Retina (tissue), 1 donor: ENCODE measurements at places on chromosomes 2 and 18.
A peak's percentile ranks its signal among the peaks of the same experiment; 100 is the strongest.

- DNase-seq, result no peak
These were observed 42.3 kb upstream of the GPC1 start for GRCh38 chr2:240392948-240393830.

DNA sequence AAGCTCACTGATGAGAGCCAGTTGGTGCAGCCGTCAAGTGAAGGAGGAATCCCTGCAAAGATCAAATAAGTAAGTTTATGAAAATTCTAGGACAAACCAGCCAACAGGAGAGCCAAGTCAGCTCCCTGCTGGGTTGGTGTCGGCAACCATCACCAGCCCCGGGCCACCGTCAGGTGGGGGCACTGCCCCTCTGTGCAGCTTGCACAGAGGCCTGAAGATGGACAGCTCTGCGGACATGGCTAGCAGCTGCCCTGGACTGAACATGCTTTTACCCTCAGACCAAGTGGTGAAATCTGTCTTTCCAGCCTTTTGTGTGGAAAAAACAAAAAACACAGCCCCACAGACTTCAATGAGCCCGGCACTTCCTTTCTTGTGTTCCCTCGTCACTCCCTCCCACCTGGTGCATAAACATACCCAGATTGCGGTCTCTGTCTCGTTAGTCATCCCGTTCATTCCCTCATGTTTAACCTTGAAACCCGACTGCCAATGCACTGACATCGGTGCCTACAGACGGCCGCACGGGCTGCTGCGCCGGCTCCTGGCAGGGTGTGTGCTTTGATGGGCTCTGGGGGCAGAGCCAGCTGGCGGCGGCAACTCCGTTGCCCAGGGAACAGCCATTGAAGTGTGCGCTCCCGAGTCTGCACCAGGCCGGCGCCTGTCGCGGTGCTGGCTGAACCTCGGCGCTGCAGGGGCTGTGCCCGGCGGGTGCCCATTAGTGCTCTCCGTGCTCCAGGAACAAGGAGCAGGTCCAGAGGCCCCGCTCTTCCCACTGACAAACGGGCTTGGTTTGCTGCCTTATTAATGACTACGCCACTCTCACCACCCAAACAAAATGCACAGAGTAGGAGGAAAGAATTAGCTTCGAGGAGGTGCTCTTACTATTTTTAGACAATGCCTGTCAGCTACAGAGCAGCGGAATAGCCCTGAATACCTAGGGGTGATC is 95.3 kb downstream of the EIPR1 start:
- peak; percentile 92 for DNase-seq

DNA sequence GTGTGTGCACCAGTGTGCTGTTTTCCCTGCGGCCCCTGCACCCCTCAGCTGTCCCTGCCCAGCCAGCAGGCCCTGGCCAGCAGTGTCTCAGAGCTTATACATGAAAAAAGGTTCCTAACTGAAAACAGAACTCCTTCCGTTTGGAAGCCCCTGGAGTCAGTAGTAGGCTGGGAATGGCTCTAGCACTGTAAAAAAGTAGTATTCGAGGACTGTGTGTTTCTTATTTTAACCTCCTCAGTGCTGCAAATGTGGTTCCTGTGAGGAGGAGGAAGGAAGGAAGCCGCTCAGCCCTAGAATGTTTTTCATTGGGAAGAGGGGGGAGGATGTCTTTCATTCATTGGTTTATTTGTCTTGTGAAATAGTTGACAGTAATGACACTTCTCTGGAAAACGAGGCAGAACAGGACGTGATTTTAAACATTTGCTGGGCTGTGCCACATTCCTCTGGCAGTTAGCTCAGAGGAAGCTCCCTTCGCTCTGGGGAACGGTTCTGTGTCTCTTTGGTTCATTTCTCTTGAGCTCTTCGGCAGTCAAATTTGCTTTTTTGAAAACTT is 103.5 kb downstream of the SPTBN1 start:
- peak; percentile 55 for DNase-seq

DNA sequence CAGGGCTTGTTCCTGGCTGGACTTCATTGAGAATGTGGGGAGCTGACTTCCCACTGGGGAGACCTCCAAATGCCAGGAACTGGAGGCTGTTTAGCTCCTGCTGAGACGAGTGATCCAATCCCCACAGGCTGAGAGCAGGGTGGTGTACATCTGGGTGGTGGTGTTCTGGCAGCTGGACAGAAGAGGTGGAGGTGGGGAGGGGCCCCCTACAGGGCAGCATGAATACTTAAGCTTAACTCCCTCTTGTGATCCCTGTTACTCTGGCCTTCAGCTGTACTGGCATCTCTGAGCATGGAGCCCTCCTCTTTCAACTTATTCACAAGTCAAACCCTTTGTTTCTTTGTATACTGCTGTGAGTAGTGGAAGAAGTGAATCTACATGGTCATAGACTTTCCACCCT is 167.8 kb upstream of the LYPD1 start:
- no peak for DNase-seq

GRCh38 chr2:217327953-217328621 is 468.2 kb upstream of the TNP1 start:
- DNase-seq, result no peak

GRCh38 chr2:98884658-98885057 is 51.4 kb downstream of the CRACDL start:
- DNase-seq, result no peak

- DNase-seq, result no peak
These were observed 220.2 kb downstream of the PDE11A start for GRCh38 chr2:177852389-177852788.
